ENCODE measurements at places on chromosomes 1 and 21.

DNA sequence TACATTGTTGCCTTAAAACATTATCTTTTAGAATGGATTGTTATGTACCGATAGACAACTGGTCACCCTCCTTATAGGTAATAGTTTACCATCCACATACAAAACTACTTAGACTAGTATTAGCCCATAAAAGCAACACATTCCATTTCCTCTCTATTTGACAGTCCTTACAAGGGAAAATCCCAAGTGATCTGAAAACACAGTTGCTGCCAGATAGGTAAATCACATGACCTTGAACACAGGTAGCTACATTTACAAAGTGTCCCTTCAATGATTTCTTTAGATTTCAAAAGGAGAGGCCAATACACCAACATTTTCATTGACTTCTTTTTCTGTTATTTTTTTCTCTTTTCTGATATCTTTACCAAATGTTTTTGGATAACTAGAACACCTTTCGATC is 102.9 kb upstream of the SMYD2 start:
- DNase-seq: no peak

- no peak for DNase-seq
Observed at GRCh38 chr1:117574161-117574835, 31.6 kb upstream of the TENT5C start.

- DNase-seq: no peak
Observed at GRCh38 chr1:119829625-119830024, 18.4 kb upstream of the REG4 start.

GRCh38 chr1:18396247-18396980 is 84.3 kb upstream of the KLHDC7A start:
- DNase-seq: no peak

DNA sequence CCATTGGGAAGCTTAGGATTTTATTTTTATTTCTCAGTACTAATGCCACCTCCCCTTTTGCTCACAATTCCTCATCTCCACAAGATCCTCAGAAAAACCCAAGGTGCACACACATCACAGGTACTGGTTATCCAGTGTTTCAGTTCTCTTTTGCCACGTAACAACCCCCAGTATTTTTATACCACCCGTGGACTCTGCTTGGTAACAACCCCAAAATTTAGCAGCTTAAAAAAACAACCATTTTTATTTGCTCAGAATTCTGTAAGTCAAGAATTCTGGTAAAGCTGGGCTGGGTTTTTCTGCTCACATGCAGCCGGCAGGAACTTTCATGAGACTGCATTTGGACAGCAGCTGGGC is 180.0 kb downstream of the KAZN start:
- DNase-seq: no peak

DNA sequence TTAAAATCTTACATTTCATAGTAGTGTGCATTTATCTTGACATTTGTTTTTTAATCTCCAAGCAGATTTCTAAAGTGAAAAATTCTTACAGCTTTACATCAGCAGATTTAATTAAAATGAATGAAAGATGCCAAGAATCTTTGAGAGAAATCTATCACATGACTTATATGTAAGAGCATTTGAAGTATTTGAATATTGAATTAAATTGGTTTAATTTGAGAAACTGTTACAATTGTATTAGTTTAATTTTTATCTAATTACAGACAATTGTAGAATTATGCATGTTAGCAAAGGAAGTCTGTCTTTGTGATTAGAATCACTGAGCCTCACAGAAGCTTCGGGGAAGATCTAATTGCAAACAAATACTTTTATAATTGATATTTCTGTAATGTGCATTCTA is 52.2 kb downstream of the ASB17 start:
- no peak for DNase-seq

DNA sequence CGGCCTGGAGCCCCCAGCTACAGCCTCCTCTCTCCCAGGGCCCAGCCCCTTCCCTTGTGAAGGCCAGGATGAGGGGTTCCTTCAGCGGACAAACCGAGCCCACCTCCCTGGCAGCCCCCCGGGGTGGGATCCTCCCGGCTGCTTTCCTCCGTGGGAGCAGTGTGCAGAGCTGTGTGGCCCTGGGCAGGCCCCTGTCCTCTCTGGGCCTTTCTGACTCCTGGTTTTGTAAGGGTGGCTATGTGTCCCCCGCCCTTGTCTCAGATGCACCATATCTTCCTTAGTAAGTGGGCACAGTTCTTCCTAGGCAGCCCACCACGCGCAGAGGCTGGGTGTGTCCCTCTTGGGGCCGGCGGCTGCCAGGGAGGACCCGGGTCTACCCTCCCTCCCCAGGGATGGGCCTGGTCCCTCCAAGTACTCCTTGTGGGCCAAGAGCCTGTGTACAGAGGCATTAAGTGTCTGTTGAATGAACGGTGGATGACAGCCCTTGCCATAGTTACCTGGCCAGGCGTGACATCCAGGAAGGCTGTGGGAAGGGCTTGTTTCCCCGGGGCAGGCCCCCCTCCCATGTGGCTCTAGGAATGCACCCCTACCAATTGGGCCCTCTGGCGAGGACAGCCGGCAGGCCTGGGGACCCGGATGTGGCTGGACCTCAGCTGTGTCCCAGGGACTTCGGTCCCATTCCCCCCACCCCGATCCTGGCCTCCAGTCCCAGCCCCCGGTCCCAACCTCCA is 3.8 kb downstream of the SMIM1 start:
- DNase-seq: no peak

- no peak for DNase-seq
Observed at GRCh38 chr21:26448751-26449150, 124.3 kb downstream of the CYYR1 start.

DNA sequence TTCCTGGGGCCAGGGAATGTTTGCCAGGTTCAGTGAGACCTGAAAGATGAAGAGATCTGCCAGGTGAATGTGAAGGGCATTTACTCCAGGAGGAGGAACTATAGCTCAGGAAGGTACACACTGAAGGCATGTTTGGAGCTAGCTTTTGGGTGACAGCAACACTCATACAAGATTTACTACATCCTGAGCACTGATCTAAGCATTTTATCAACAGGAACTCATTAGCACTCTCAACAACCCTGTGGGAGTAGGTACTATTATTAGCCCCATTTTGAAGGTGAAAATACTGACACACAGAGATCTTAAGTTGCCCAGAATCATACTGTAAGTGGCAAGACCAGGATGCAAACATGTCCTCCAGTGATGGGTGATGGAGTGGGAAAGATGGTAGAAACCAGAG is 6.7 kb downstream of the GADD45A start:
- no peak for DNase-seq

DNA sequence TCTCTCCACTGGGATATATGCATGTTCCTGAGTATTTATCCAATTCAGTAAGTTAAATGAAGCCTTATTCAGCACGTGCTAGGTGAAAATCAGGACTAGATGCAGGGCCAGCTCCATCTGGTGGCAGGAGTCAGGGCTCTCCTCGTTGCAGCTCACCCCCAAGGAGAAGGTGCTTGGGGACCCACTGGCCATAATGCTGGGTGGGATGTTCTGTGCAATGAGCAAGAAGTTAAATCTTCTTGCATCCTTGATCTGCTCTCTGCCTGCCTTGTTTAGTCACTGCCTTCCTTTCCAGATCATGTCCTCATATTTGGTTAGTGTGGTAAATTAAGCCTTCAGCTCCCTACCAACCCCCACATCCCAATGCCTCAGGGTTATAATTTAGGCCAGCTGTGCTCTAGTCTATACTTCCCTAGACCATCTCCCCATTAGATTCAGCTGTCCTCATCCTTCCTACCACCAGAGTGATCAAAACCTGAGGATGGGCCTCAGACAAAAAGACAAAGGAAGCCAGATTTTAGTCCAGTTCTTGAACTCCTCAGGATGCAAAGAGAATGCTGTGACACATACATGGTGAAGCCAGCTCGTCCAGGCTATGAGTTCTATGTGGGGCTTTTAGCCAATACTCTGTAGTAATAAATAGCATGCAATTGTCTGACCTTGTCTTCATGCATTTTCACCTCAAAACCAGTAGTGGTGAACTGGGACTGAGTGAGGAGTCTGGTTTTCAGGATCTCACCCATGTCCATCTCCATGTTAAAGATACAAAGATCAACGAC is 55.9 kb downstream of the SEC16B start:
- no peak for DNase-seq

GRCh38 chr1:246815693-246816270 is 91.6 kb downstream of the SCCPDH start:
- no peak for DNase-seq

- DNase-seq: peak; percentile 45
Observed at GRCh38 chr1:39960431-39960958, 5.5 kb downstream of the MFSD2A start.

GRCh38 chr1:236103059-236103458 is 38.2 kb upstream of the NID1 start:
- no peak for DNase-seq

GRCh38 chr21:25501462-25501861 is 105.8 kb downstream of the MRPL39 start:
- DNase-seq: no peak

GRCh38 chr1:245084551-245084950 is 70.2 kb upstream of the KIF26B start:
- DNase-seq: no peak

DNA sequence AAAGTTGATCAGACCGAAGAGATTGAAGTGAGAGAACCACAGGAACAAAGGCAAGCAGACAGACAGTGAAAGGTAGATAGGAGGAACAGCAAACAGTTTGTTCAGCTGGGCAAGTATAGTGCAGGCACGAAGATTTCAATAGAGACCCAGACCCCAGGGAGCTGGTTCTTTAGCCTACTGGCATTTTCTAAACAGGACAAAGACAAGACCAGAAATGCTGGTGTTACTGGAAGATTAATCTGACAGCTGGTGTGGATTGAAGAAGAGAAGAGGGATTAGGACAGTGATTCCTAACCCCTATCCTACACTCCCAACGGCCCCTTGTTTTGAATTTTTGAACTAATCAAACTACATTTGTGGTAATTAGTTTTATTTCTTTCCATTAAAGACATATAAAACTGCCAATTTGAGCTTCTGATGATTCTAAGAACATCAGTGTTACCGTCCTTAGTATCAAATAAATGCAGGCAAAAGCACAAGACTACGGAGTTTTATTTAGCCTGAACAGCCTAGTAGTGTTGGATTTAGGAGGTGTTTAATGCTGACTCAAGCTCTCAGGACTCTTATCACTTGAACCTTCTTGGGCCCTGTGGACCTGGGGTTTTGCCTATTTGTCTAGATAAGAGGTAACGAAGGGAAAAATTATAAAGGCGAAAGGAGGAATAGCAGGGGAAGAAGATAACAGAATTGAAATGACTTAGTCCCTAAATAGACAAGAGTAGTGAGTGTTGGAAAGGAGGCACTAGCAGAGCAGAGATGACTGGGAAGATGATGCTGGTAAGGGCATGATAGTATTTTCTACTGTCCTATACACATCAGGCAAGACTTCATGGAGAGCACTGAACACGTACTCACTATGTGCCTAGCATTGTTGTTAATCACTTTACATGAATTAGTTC is 2.0 kb downstream of the NPL start:
- no peak for DNase-seq

DNA sequence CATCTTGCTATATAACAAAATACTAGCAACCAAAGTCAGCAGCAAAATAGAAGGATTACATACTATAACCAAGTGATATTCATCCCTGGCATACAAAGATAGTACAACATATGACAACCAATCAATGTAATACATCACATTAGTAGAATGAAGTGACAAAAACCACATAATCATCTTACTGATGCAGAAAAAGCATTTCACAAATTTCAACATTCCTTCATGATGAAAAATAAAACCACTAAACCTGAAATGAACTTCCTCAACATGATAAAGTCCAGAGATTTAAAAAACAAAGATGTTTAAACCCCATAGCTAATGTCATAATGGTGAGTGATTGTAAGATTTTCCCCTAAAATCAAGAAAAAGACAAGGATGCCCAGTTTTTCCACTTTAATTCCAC is 18.6 kb downstream of the RO60 start:
- DNase-seq: no peak

DNA sequence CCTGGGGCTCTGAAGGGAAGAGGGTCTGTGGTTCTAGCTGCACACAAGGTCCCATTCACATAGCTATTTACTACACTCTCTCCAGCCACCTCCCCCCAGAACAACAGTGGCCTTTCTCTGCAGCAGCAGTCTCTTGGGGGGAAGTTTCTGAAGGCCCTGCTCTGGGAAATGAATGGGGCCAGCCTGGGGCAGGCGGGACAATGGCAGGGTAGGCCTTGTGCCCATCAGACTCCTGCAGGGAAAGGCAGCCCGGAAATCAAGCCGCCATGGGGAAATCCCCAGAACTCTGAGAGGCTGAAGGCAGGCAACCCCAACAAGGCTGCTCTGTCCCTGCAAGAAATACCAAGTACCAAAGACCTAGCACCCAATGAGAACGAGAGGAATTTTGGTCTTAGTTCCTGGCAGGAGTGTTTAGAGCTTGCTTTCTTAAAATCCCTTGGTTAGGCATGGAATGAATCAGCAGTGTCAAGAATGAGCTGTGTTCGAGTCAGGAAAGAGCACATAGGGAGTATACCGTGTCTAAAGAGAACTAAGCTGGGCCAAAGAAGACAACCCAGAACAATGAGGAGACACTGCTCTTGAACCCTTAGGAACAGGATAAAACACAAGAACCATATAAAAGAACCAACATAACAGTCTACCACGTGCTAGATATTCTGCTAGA is 11.3 kb downstream of the ARHGEF11 start:
- DNase-seq: no peak

- DNase-seq: no peak
Observed at GRCh38 chr1:229848752-229849677, 218.0 kb upstream of the GALNT2 start.

GRCh38 chr1:951364-951763 is 7.7 kb downstream of the NOC2L start:
- DNase-seq: no peak

DNA sequence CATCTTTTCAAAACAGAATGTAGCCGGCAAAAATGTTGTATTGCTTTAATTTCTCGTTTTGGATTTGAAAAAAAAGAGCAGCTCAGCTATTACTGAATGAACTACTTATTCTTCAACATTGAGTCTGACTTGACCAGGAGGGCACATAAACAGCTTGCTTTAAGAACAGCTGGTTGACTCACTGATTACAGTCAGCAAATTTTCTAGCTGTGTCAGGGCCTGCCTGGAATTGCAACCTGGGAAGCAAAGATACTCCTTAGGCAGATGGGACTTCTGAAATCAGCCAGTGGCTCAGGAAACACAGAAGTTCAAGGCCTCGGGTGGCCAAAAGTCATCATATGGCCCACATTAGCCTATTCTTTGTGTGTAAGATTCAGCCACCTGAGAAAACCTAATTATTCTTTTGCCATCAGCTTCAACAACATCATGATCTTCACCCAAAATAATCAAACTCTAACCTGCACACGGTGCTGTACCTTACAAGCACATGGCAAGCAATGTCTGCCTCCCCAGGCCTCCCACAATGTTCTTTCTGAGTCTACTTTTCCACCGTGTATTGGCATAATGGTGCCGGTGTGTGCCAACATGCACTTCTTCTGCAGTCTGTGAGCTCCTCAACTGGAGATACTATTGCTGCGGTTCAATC is 307.2 kb downstream of the HHIPL2 start:
- DNase-seq: no peak
